NCI-H1930 (cell line): ENCODE measurements at places on chromosomes 5 and 9.

DNA sequence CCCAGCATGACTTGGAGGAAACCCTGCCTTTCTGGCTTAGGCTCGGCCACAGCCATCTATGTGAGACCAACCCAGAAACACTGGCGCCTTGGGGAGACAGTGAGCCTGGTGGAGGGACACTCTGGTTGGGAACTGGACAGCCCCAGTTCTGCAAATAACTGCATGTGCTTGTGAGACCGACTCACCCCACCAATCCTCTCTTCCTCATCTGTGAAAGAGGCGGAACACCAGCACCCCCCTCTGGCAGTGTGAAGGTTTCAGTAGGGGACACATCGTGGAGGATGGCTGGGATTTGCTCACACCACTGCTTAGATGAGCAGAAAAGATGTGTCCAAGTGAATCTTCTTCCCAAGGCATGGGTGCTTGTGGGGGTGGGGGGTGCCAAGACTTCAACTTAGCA is 43.4 kb upstream of the N4BP3 start:
- DNase-seq, result no peak

GRCh38 chr9:99590840-99591239 is 230.8 kb upstream of the NR4A3 start:
- no peak for DNase-seq

GRCh38 chr5:66795682-66796081 is 199.5 kb downstream of the MAST4 start:
- no peak for DNase-seq

- no peak for DNase-seq
Measured at GRCh38 chr9:68492806-68493205, 47.9 kb downstream of the TMEM252 start.

DNA sequence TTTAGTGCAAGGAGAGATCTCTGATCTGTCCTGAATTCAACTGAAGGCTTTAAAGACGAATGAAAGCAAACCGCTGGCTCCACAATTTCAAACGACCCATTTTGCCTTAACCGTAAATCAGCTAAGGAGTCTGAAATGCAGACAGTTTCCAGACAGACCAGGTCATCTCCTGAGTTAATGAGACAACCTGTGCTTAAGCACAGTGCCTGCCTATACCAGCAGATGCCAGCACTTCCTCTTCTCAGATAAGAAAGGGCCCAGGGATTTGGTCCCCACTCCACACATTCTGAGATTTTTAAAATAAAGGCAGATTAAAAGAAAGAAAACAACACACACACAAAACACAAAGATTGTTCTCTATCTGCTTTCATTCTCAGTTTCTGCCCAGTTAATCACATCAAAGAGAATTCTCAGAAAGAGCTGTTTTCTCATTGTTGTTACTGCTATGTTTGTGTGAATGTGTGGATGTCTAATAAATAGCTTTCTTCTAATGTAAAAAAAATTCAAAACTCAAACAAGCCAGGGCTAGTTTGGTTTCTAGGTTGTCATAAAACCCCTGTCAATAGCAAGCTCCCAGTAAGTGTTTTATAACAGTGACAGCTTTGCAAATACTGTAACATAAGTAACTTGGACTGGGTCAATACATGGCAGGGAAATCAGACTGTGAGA is 157.7 kb upstream of the SLC24A2 start:
- no peak for DNase-seq

- DNase-seq, result no peak
Measured at GRCh38 chr5:101159006-101159405, 255.9 kb upstream of the ST8SIA4 start.

- DNase-seq, result no peak
Measured at GRCh38 chr5:111548348-111548950, 36.1 kb upstream of the STARD4 start.

DNA sequence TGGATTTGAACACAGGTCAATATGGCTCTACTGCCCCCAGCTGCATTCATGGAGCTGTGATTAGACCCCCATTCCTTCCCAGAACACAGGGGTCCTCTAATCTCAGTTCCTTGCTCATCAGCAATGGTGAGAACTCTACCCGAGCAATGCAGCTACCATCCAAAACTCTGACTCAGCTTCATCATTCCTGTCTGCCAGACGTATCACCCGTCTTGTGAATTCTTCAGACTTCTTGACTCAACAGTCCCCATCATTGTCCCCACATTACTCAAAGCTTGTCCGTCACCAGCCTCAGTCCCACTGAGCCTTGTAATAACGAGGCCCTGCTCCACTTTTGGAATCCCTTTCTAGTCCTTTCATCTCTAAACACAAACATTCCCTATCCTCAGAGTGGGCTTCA is 36.3 kb upstream of the STX17 start:
- DNase-seq, result no peak

DNA sequence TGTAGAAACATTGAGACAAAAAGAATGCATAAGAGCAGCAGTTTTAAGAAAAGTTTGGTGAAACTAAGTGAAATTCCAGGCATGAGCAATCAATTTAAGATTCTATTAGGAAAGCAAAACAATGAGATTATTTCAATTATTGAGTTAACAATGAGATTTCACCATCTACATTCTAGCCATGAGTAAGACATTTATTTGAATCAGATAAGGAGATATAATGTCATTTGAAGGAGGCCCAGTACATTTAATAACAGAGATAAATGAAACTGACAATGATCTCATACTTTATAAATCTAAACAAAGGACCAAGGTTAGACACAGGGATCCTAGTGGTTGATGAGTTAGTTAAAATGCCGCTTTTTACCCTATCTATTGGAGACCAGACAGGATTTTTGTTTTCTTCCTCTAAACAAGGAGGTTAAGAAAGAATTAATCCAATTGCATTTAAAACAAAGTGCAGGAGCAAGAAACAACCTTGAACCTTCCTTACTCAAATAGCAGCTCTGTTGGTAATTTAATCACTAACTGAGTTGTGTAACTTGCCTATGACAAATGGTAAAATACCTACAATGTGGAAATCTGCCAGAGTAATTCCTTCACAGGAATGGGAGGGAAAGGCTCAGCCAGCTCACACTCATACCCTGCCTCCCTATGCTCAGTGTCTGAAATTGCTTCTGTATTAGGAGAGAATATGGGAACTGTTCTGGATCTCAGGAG is 103.5 kb upstream of the NR3C1 start:
- no peak for DNase-seq

GRCh38 chr5:177435847-177436536 is 9.5 kb downstream of the GRK6 start:
- no peak for DNase-seq

- DNase-seq, result no peak
Measured at GRCh38 chr5:177957241-177957640, 38.8 kb downstream of the PROP1 start.

- no peak for DNase-seq
Measured at GRCh38 chr5:126385524-126386502, 37.4 kb upstream of the GRAMD2B start.

DNA sequence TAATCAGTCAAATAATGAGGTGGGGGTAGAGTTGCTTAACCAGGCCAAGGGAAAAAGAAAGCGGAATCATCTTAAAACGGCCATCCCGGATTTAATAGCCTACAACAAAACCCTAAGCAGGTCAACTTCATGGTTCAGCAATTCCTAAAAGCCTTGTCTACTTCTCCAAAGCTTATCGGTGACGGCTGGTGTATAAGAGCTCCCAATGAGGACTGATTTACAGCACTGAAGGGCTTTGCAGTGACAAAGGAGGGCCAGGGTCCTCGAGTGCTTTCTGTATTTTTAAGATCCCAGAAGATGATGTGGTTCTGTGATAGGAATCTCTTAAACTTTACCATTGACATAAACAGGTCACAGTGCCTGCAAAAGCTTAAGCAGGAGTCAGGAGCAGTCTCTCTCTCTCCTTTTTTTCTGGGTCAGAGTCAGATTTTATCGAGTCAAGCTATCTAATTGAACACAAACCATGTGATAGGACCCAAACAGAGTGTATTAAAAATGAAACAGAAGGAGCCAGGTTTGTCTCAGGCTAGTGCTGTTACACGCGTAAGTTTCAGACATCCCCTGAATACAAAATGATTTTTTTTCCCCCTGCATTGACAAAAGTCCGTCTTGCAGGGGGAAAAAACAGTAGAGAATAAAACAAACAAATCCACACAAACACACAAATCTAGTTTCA is 663.6 kb upstream of the ZNF608 start:
- DNase-seq, result no peak

DNA sequence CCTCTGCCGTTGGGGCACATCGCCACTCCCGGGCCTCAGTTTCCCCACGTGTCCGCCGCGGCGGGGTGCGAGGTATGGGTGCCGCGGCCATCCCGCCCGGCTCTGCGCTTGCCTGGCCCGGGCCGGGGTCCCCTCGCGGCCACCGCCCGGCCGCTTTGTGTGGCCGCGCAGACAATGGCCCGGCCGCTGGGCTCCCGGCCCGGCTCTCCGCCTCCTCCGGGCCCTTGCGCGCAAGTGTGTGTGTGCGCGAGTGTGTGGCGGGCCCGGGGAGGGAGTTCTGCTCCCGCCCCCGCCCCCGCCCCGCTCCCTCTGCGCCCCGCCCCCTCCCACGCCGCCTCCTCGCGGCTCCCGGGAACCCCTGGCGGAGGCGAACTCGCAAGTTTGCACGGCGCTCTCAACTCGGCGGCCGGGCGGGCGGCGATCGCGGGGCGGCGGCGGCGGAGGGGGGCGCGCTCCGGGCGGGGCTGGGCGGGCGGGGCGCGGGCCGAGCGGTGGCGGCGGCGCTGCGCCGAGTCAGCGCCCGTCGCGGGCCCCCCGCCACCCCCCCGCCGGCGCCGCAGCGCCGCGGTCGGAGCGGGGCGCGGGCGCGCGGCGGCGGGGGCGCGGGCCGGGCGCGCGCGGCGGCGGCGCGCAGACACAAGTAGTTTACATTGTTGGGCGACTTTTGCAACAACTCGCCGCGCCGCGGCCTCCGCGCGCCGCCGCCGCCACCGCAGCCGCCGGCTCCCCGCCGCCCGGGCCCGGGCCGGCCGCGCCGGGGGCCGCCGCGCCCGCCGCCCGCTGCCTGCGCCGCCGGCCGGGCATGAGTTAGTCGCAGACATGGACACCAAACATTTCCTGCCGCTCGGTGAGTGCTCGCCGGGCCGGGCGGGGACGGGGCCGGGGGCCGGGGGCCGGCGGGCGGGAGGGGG is at the start of gene RXRA:
Gene RXRA, plus strand, starts transcription at position 643 of the 911 bp plus-strand sequence. Its CDS starts 177 bp downstream, at position 820.
- DNase-seq, result peak; percentile 57

- no peak for DNase-seq
Measured at GRCh38 chr9:76713381-76713780, 50.9 kb upstream of the PCA3 start.

DNA sequence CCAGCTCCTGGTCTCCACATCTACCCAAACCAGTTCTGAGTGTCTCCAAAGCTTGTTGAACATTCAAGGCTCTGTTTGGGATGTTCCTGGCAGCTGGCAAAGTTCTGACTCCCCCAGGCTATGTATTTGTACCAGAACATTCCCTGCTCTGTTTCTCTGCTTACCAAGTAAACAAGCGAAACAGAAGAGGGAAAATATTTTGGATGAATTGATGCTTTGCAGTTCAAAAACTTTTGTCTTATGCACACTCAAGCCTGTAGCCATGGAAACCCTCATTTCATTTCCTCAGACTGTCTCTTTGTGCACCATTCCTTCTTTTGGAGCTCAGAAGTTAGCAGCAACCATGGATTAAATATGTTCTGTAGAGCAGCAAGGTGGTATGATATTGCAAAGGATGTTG is 145.8 kb downstream of the ACTL7B start:
- no peak for DNase-seq

DNA sequence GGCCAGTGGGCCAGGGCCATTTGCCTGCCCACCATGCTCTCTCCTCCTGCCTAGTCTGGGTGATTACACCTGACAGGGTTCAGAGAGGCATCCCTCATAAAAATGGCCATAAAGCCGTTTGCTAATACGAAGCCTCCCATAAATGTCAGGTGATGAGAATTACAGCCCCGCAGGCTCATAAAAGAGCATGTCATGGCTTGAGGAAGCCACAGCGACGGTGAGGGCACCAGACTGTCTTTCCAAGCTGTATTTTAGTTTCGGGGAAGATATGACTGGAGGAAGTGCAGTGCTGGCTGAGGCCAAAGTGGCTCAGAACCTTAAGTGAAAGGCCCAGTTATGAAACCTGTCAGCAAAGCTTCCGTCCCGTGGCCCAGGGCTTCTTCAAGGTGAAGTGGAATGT is 18.5 kb upstream of the TCERG1 start:
- no peak for DNase-seq

DNA sequence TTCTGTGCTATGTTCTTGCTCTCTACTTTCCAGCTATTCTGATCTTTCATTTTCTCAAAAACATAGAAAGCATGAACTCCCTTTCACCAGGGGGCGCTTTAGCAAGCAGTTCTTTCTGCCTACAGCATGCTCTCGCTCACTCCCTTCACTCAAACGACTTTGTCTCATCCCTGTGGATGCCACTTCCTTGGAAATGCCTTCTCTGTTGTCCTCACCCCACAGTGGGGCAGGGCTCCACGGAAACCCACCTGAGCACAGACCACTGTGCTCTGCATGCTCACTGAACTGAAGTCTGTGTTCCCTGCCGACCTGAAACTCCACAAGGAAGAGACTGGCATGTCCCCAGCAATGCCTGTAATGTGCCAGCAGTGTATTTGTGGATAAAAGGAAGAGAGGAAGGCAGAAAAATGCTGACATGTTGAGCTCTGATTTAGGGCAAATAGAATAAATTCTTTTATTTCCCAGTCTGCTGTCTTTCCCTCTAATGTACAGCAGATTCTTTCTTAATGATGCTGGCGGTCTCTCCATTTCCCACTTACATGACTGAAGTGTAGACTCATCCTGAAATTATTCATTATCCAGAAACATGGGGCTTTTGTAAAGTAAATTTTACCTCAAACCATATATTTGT is 4.9 kb upstream of the ROR2 start:
- peak; percentile 44 for DNase-seq

DNA sequence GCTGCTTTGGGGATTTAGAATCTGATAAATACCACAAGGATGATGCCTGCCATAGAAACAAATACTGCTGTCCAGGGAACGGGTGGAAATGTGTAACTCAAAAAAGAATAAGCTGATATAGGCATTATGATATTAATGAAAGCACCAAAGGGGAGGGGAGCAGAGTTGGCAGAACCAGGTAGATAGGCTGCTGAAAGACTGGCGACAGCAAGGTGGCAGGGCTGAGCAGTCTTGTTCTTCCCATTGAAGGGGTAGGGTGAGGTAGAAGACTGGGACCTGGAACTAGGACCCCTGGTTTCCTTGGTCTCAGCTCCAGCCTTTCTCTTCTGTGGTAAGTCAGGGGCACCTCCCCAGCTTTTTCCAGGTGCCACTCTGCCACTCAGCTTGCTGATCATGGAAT is 31.4 kb upstream of the TMOD1 start:
- DNase-seq, result no peak

- DNase-seq, result no peak
Measured at GRCh38 chr5:57420801-57421200, 61.8 kb downstream of the ACTBL2 start.

- no peak for DNase-seq
Measured at GRCh38 chr5:66582499-66583165, 13.6 kb upstream of the MAST4 start.
